ENCODE measurements at places on chromosomes 12 and 14.
A peak's percentile ranks its signal among the peaks of the same experiment; 100 is the strongest.

DNA sequence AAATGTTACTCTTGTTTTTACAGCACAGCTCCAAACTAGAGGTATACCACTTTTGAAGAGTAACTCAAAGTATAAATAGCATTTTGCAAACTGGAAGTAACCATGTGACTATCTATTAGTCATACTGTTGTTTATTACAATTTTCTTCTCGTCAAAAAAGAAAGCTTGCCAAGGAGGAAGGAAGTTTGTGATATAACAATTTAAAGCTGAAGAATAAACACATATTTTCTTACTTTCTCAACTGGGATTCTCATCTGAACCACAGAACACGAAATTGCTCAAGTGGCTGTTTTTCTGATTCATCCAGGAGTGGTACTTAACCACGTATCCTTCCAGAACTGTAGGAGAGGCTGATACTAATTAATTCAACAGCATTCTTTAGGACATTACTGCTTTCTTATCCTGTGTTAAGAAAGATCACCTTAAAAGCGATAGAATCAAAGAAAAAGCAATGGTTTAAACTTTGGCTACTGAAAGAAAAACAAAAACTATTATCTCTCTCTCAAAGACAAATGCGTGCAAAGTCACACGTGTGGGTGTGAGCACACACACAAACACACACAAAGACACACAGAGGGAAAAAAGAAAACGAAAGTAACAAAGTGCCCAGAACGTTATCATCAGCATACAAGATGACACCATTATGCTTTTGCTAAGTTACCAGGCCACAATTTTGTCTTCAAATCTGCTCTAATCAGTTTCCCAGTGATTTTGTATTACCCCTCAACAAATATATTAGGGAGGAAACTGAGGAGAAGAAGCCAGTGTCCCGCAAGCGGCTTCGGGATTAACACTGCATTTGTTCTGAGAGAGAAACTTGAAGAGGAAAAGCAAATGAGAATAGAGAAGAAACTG, at the start of gene CLEC2B:
Gene CLEC2B, minus strand, starts transcription at position 48 of the 855 bp plus-strand sequence.
- DNase-seq: no peak

- DNase-seq: no peak
These were observed 46.9 kb upstream of the CNTN1 start for GRCh38 chr12:40645361-40645760.

- peak; percentile 99 for DNase-seq
These were observed at the start of gene SUOX for GRCh38 chr12:55996715-55997534. Gene SUOX (plus strand): TSS chr12:55997276. CDS start chr12:56002222, 4,946 bp downstream.

DNA sequence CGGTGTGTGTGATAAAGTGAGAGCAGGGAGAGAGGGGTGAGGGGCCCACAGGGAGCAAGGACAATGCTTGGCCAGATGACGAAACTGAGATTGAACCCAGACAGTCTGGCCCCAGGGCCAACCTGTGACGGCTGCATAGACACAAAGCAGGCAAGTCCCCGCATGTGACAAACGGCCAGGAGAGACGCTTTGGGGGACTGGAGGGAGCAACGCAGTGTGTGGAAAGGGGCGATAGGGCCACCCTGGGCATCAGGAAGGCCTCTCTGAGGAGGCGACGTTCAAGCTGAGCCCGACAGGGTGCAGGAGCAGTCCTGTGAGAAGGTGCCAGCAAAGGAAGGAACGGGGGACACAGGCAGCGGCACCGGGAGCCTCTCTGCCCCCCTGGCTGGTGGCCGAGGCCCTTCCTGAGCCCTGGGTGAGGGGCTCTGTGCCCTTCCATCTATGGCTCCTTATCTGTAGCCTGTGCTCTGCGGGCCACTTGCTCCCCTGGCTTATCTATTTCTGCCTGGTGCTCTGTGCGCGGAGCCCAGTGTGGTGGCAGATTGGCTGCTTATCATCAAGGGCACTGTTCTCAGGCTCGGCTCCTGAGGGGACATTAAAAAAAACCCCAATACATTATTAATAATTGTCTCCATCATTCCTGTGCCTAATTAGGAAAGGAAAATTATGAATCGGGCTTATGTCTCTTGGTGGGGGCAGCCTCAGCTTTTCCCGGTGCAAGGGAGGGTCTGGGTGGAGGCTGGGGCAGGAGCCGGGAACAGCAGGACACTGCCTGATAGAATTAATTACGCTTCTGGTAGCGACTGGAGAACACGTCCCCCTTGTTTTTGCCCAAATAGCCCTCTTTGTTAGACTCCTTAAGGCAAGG, 39.8 kb downstream of the PRIMA1 start:
- DNase-seq: no peak

GRCh38 chr12:104263026-104263425, 40.5 kb upstream of the EID3 start:
- no peak for DNase-seq

- DNase-seq: no peak
These were observed 130.1 kb downstream of the ST8SIA1 start for GRCh38 chr12:22204391-22204790.

DNA sequence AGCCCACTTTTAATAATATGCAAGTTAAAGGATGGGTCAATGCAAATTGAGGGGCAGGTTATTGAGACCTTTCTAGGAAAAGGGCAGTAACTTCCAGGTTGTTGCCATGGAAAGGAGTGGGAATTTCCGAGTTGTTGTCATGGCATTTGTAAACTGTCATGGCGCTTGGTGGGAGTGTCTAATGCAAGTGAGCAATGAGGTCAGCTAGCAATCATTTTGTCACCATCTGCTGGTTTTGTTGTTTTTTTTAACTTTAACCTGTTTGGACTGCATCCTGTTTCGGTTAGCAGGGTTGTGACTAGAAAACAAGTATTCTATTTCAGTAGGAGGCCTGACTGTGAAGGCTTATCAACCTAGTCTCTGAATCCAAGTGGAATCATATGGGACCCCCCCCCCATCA, 85.8 kb upstream of the TSPAN11 start:
- no peak for DNase-seq

DNA sequence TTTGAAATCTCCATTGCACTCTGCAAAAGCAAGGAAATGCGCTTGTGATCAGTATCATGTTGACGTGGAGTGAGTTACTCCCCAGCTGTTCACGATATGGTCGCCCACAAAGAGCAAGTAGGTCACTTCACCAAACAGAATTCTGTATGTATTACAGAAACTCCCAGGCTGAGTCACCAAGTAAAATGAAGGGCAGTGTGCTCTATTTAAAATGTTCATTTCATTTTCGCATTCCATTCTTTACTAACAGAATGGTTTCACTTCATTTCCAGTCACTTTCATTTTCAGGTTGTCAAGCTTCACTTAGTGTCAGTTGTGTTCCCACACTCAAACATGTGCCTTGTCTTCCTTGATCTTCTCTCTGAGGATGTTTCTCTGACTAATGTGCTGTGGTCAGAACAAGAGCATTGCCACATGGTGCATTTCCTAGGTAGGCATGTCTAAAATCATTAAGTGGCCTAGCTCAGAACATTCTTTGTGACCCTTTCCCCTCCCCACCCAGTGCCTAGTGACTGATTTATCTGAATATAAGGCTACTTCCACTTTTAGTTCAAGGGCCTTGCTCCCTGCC, 391.2 kb downstream of the RAD51B start:
- no peak for DNase-seq

GRCh38 chr14:52115286-52115685, 46.4 kb upstream of the NID2 start:
- DNase-seq: no peak

DNA sequence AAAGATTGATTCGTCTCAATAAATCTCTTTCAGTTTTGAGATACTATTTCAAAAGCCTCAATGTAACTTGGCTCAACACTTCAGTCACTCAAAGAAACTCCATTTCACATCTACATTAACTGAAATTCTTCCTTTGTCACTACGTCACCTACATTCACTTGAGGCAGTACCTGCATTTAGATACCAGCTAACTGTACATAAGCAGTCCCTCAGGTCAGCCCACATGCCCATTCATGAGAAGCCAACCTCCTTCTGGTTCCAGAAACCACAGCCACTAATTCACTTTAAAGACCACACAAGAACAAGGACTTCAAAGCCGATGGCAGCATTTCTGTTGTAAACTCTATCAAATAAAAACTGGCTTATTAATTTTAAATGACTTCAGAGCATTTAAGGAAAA, 43.0 kb downstream of the SETD3 start:
- no peak for DNase-seq

GRCh38 chr12:78035901-78036606, 205.4 kb downstream of the NAV3 start:
- DNase-seq: no peak

GRCh38 chr14:81509838-81510452, 23.7 kb downstream of the SEL1L start:
- DNase-seq: no peak

DNA sequence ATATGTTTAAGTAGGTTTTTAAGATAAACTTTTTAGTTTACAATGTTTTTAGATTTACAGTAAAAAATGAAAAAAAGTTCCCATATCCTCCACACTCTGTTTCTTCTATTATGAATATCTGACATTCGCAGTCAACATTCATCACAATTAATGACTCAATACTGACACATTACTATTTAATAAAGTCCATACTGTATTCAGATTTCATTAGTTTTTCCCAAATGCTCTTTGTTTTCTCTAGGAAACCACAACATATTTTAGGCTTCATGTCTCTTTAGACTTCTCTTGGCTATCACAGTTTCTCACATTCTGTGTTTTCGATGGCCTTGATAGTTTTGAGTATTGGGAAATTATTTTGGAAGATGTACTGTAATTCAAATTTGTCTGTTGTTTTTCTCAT, 399.8 kb downstream of the SLC6A15 start:
- DNase-seq: no peak

GRCh38 chr12:25942709-25943108, 15.8 kb upstream of the RASSF8 start:
- DNase-seq: no peak

- no peak for DNase-seq
These were observed 11.2 kb downstream of the COX14 start for GRCh38 chr12:50123203-50123602.

- no peak for DNase-seq
These were observed 100.3 kb downstream of the SAMD4A start for GRCh38 chr14:54667026-54667744.

DNA sequence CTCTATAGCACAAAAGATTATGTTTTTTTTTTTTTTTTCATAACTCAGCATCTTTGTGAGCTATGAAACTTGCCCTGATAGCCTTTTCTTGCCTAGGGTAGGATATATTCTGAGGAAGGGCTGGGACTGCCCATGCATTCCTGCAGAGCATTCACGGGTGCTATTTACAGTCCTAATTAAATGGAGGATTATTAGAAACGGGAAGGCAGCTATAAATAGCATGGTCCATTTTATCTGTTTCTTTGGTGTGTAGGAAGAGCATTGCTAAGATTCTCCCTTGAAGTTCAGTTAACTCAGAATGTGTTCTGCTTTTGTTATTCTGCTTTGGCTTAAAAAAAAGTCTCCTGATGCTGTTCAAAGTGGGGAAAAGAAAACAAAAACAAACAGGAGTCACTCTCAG, 630.9 kb downstream of the DIO2 start:
- DNase-seq: no peak

DNA sequence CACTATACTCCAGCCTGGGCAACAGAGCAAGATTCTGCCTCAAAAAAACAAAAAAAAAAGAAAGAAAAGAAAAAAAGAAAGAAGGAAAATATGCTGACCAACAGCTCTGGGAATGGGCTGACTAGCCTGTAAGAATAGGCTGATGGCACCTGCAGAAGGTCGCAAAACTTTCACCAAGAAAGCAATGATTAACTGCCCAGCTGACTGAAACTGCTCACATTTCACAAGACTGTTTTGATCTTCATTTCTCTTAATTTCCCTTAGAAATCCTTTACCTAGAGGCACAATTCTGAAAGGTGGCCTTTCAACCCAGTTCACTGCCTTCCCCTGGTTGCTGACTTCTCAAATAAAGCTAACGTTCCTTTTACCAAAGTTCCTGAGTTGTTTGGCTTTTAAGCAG, 12.4 kb downstream of the BEST3 start:
- DNase-seq: no peak

DNA sequence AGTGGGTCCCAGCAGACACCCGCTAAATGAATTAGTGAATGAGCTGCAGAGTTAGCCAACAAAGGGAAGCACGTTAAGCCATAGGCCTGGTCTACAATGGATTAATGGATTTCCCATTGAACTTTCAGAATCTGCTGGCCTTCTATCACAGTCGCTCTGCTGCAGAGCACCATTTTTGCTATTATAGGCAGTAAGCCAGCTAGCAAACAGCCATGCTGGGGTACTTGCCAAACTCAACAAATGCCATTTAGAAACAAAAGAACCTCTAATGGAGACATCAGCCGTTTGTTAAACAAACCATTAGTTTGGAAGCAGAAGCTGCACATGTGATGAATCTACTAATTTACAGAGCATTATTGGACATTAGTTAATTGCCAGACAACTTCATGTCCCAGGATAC, 181.1 kb upstream of the STXBP6 start:
- no peak for DNase-seq

DNA sequence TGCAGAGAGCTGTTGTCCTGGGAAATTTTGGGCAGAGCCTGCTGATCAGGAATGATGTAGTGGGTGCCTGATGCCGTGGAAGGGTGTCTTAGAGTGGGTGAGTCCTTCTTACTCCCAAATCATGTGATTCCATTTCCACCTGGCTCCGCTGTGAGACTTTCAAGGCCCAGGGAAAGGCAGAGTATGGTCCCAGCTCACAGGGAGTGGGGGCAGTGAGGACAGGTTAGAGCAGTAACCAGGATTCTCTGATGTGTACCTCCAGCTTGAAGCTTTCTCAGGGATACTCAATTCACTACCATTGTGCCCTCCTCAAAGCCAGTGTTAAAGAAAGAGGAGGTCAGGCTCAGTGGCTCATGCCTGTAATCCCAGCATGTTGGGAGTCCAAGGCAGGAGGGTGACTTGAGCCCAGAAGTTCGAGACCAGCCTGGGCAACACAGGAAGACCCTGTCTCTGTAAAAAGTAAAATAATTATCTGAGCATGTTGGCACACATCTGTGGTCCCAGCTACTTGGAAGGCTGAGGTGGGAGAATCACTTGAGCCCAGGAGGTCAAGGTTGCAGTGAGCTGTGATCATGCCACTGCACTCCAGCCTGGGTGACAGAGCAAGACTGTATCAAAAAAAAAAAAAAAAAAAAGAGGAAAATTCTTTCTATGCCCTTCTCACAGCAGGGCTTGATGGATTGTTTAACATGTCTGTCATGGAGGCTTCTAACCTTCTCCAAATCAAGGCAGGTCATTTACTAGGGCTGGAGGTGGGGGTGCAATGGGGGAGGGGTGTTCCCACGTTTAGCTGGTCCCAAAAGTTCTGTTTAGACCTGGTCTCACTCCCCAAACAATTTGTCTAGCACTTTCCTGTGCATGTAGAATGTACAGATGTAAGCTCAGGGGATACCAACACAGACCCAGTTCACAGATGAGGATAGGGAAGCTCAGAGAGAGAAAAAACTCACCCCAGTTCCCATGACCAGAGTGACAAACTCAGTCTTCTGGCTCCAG, 12.5 kb upstream of the IQSEC3 start:
- no peak for DNase-seq

DNA sequence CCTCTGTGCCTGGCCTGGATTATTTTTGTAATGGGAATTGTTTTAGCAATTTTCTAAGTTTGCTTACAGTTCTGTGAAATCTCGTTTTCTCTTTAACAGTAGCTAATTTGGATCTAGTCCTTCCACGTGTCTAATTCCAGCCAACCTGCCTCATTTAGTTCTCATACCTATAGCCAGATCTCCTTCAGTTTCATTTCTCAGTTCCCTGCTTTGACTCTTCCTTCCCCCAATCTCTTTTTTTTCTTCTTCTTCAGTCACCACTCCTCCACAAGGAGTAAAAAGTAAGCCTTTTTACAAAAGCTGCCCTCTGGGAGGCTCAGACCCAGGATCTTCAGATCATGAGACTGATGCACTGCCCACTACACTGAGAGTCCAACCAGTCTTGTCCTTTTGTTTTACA, 1.4 kb downstream of the THTPA start:
- no peak for DNase-seq

Data from tibial artery (tissue), 4 donors.